ENCODE measurements at places on chromosomes 1 and 21.

DNA sequence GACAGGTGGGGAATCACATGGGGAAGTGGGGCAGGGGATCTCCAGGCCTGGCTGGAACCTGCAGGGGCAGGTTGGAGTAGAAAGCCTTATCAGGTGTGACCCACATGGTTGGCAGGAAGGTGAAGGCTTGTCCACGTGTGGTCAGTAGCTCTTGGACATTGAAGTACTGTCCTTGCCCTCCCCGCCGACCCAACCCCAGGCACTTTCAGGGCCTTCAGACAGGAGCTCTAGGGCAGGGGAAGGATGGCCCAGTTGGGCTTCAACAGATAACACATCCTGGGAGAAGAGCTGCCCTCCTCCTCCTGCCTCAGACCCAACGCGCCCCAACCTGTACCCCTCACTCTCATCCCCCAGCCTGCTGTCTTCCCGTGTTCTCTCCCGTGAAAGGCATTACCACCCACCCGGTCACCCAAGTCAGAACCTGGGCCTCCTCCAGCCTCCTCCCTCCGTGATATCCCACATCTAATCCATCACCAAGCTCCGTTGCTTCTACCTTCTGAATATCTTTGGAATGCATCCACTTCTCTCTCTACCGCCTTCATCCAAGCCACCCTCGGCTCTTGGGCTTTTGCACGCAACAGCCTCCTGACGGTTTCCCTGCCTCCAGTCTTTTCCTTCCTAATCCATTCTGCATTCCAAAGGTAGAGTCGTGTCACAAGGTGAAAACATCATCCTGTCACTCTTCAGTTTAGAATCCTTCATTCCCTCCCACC lies 15.9 kb downstream of the PTPRF start:
- DNase-seq: no peak

DNA sequence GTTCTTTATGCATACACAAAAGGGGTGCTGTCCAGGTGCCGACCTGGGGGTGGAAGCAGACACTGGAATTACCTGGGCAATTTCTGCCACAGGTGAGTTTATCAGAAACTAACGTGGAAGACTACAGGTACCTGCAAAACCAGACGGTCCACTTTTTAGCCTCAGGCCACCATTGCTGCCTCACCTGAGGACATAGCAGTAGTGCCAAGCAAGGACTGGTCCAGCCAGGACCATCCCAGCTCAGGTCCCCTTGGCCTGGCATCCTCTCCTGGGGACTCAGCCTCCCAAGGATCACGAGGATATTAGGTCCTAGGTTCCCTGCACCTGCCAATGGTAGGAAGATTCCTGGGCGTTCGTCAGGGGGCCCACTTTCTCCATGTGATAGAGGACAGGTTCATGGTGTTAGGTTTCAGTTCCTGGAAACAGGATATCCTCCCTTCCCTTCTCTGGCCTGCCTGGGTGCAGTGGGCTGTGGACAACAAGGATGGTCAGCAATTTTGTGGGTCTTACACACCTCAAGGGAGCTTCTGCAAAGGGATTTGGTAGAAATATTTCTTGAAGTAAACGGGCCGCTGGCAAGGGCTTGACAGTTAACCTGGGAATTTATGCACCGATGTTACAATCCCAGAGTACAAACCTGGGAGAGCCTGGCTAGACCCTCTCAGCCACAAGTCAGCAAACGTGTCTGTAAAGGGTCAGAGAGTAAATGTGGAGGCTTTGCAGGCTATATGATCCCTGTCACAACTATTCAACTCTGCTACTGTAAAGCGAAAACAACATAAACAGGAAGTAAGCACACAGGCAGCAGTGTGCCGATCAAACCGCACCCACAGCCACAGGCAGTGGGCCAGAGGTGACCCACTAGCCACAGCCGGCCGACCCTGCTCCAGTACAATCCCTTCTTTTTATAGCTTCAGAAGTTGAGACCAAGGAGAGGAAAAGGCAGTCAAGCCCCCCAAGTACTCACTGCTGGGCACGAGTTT lies 71.4 kb upstream of the RAB4A start:
- DNase-seq: peak; percentile 14

DNA sequence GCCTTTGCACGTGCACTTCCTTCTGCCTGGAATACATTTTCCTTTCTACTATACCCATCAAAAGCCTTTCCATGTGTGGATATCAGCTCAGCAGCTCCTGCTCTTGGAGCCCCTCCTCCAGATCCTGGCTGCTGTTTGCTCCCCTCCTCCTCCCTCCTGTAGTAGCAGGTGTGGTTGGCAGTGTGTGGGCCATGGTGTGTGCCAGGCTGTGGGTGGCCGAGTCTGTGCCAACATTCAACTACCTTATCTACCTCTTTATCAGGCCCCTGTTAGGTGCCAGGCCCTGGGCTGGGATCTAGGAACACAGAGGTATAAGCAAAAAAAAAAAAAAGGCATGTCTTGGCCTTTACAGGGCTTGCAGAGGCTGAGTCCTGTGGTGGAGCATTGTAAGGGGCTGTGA lies 180.6 kb upstream of the JUN start:
- DNase-seq: no peak

DNA sequence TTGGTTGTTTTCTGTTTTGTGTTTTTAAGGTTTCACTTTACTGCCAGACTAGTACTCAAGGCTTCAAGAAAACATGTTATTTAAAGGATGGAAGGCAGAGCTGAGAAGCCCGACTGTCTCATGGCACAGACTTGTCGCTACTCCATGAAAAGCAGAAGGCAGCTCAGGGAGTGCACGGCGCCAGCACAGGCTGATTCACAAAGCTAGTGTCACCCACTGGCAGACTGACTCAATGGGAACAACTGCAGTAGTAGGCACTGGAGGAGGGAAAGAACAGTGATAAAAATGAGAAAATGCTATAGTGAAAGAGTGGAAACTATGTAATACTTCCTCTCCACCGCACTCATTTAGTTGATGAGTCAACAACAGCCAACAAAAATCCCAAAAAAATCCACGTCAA lies 14.7 kb downstream of the HSF2BP start:
- no peak for DNase-seq

Data from activated gamma-delta T cell treated with Interleukin-2 at 50 U/mL for 16 hours (primary cell).